A172 (cell line): ENCODE measurements at places on chromosomes 12 and 14.

DNA sequence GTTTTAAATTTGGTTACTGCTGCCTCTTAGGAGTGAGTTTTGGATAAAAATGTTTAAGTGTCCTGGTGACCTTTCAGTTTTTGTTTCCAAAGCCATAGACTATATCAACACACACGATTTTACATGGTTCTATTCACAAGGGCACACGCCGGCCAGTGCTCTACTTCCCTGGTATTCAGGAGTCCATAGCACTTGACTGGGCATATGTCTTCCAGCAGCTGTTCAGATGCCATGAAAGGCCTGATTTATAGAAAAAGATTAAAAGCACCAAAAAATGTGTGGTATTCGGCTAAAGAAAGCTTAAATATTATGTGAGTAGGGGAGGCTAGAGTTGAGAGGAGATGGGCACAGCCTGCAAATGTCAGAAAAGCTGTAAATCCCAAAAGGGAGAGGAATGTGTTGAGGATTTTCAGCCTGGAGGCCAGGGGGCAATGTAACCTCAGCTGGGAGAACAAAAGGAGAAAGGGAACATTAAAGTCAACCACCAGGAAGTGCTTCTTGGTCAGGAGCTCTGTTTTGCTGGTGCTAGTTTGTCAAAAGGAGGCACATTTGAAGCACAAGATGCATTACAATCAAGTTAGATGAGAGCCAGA is 478.4 kb downstream of the RAD51B start:
- peak; percentile 15 for DNase-seq

DNA sequence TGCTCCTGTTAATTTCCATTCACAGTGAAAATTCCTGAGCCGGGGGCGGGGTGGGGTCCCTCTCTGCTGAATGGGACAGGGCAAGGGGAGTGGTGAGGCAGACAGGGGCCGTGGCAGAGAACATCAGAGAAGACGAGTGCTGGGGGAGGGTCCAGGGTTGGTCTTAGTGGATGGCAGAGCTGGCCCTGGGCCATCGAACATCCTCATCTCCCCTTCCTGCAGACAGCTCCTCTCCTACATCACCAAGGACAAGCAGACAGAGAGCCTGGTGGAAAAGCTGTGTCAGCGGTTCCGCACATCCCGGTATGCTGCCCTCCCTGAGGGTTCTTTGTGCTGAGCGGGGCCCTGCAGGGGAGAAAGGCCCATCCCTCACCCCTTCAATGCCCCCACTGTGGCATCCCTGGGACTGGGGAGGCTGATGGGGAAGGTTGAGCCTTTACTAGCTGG is 5.0 kb upstream of the GAPDH start:
- no peak for DNase-seq

- no peak for DNase-seq
Observed at GRCh38 chr12:108078428-108078827, 50.7 kb upstream of the WSCD2 start.

DNA sequence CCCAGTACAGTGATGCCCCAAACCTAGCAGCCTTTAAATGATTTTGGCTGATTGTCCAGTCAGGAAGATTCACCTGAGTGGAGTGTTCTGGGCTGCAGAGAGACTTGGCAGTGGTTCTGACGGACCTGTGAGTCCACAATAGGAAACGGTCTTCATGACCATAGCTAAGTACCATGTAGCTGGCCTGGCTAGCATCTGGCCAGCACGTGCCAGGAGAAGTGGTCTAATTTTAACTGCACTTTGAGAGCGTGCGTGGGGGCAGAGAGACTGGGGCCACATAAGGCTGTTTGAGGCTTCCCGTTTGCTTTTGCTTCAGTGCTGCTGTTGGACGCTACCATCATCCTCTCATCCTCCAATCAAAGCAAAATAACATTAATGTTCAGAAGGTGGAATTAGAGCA is 54.7 kb downstream of the PPM1A start:
- no peak for DNase-seq

DNA sequence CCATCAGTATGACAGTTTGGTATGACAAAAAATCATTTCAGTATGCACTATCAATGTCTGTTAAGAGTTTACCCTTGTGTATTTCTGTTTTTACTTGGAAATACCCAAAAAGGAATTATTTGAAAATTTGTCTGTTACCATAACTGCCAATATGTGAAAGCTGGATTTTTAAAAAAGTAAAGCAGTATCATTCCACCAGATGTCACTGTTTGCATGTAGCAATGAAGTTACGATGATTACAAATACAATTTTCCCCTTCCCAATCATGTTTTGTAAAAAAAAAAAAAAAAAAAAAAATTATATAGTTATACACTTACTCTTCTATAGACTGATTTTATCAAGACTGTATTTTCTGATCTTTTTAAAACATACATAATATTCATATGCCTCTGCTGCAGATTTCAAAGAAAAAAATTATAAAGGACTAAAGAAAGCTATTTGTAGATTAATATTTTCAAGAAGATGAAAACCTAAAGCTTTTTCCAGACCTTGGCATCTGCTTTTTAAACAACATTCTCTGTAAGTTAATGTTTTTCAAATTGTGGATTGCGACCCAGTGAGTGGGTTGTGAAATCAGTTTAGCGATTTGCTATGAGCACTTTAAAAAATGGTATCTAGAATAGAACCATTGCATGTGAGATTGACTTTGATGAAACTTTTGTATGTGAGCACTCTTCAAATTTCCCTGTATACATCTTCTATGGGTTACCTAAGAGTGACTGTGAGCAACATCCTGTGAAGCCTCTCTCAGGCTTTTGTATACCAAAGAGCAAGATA is 114.2 kb downstream of the TTC6 start:
- DNase-seq: peak; percentile 0

DNA sequence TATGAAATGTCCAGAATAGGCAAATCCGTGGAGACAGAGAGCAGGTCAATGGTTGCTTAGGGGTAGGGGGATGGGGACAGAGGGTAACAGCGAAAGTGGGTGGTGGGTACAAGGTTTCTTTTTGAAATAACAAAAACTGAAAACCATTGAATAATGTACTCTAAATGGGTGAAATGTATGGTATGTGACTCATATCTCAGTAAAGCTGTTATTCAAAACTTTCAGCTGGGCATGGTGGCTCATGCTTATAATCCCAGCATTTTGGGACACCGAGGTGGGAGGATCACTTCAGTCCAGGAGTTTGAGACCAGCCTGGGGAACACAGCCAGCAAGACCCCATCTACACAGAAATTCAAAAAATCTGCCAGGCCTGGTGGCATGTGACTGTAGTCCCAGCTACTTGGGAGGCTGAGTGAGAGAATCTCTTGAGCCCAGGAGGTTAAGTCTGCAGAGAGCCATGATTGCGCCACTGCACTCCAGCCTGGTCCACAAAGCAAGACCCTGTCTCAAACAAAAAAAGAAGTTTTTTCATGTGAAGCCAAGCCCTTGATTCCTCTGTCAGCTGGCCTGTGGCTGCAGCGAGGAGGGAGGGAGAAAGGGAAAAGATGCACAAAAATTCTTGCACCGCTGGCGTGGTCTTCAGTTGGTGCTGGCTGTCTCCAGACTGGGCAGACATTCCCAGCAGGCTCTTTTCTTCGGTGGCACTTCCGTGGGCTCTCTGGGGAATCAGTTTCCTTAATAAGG is 248.2 kb downstream of the SLC41A2 start:
- no peak for DNase-seq

GRCh38 chr14:60204104-60204842 is 39.1 kb upstream of the DHRS7 start:
- no peak for DNase-seq

DNA sequence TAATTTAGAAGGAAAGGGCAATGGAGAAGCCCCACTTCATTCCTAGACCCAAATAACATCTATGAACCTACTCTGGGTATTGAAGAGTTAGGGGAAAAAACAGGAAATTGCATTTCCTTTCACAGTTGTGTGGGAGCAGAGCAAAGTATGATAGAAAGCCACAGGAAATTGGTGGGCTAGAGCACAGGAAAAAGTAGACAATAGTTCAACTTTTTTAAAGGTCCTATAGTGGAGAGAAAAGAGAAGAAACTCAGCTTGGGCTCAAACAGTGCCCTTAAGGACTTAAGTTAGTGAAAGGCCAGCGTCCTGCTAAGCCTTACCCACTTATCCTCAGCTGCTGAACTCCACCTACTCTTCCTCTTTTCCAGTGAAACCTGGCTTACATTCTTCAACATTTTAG is 258.1 kb downstream of the DPY19L2 start:
- no peak for DNase-seq

- DNase-seq: peak; percentile 28
Observed at GRCh38 chr14:34713681-34714319, 593 bp downstream of the CFL2 start.

GRCh38 chr12:42481368-42481767 is 108.2 kb downstream of the PRICKLE1 start:
- DNase-seq: no peak

GRCh38 chr14:105526776-105527380 is 495 bp downstream of the TMEM121 start:
- no peak for DNase-seq

DNA sequence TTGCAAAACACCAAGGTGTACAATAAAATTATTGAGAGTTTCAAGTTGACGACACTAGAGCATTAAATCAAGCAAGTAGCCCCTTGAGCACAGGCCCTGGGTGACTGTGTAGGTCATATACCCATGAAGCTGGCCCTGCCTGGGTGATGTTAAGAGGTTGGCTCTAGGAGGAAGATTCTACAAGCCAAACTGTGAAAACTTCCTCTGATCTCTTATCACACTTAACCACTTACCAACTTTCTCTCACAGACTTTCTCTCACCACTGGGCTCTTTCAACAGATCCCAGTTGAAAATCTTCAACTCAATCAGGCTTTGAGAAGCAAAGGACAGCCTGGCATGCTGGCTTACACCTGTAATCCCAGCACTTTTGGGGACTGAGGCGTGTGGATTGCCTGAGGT is 186.9 kb upstream of the BTG1 start:
- DNase-seq: no peak

DNA sequence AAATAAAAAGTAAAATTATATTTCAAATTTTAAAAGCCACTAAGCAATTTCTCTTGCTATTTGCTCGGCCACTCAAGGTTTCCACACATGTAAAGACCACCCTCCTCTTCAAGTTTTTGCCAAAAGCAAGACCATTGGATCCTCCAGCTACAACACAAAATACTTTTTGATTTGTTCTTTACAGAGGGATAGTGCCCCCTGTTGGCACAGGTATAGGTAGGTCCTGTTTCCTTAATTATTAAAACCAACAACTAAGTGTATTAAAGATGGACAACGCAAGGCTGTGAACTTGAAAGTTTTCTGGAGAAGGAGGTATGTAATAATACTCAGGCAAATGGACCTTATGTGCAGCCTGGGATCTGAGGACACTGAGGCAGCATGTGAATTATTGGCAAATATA is 23.8 kb downstream of the ATP6V1D start:
- no peak for DNase-seq

- no peak for DNase-seq
Observed at GRCh38 chr12:22855456-22855855, 230.5 kb downstream of the ETNK1 start.
